ENCODE measurements at places on chromosomes 4 and X.

DNA sequence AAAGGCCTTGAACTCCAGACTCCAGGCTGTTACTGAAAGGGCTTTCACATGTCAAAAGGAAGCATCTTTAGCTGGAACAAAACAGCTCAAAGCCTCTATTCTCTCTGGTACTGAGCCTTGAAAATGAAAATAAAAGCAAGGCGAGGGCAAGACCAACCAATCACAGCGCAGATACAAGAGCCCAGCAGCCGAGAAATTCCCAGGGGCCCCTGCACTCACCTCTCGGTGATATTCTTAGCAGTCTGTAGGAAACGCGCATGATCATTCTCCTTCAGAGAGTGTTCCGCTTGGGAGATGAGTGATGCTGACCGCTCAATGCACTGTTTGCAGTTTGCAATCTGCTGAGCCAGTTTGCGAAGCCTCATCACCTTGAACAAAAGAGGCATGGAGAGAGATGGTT, 138.1 kb downstream of the MID1 start:
- DNase-seq = no peak

DNA sequence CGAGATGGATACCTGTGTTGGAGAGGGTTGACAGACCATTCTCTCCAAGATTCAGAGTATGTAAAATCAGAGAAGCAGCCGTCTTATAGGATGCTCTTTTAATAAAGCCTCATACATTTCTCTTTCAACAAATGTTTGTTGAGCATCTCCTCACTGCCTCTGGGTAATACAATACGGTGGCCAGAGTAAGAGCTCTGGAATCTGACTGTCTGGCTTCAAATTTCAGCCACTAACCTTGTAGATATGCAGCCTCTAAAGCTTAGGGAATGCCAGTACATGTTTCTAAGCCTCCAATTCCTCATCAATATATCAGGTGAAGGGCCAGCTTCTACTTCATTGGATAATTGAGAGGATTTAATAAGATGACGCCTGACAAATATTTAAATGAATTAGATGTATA, 61.3 kb downstream of the CLNK start:
- no peak for DNase-seq

GRCh38 chrX:150573702-150574101, 5.3 kb downstream of the MTM1 start:
- no peak for DNase-seq

GRCh38 chrX:133670383-133670782, 255.1 kb upstream of the GPC4 start:
- DNase-seq = no peak

DNA sequence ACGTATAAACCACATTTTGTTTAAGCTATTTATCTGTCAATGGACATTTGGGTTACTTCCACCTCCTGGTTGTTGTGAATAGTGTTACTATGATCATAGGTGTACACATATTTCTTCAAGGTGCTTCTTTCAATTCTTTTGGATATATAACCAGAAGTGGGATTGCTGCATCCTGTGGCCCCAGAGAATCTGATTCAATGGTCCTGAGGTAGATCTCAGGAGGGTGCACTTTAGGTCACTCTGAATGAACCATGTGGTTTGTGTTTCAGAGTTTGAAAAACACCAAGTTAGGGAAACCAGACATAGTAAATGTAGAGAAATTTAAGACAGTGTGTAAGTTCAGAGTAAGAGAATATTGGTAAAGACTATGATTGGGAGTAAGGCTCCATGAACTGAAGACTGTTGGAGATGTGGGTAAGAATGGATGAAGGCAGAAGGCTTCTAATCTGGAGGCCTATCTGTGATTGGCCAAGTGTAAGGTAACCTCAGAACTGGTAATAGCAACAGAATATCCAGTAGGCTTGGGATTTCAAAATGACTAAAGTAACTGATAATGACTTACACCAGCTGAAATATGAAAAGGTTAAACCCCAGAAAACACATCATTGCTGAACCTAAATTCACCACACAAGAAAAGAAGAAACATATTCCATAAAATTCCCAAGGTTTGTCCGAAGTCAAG, 236.9 kb downstream of the CAMK2D start:
- no peak for DNase-seq

DNA sequence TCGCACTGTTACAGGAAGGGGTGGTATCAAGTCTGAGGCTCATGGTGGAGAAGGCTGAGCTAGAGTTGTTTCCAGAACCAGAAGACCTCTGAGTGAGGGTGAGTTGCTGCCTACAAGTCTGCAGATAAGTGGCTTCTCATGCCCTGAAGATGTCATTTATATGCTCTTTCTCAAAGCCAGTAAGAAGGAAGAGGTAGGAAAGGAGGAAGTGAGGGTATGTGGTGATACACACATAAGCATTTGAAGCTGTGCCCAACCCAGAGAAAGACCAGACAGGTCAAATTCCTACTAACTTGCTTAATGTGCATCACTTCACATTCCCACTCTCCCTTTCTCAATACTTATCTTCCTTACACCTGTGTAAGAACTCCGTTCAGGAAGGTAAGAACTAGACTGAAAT, at the start of gene PPBP:
PPBP (minus strand) TSS at position 130 of the 400 bp plus-strand sequence; CDS start at position 43, 87 bp downstream.
- no peak for DNase-seq

DNA sequence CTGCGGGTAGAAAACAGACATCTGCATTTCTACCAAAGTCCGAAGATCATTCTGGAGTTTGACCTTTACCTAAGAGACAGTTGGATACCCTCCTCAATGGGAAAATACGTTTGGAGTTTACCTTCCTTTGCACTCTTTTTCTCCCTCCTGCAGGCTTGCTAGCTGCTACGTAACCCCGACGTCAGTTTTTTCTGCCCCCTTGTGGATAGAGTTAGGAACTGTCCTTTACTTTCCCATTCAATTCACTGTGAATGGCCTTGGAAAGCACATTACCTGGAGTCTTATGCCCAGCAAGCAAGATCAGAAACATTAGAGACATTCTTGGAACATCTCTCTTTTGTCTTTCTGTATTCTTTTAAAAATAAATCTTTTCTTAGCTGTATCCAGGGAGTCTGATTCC, 250.7 kb downstream of the NAP1L3 start:
- DNase-seq = no peak
